ENCODE measurements at places on chromosomes 7 and 10.

GRCh38 chr7:94823947-94824346, 83.4 kb upstream of the PPP1R9A start:
- no peak for DNase-seq

- no peak for DNase-seq
Measured at GRCh38 chr10:117014835-117015234, 9.8 kb upstream of the SHTN1 start.

GRCh38 chr7:97130417-97131139, 13.1 kb downstream of the SDHAF3 start:
- DNase-seq: no peak

DNA sequence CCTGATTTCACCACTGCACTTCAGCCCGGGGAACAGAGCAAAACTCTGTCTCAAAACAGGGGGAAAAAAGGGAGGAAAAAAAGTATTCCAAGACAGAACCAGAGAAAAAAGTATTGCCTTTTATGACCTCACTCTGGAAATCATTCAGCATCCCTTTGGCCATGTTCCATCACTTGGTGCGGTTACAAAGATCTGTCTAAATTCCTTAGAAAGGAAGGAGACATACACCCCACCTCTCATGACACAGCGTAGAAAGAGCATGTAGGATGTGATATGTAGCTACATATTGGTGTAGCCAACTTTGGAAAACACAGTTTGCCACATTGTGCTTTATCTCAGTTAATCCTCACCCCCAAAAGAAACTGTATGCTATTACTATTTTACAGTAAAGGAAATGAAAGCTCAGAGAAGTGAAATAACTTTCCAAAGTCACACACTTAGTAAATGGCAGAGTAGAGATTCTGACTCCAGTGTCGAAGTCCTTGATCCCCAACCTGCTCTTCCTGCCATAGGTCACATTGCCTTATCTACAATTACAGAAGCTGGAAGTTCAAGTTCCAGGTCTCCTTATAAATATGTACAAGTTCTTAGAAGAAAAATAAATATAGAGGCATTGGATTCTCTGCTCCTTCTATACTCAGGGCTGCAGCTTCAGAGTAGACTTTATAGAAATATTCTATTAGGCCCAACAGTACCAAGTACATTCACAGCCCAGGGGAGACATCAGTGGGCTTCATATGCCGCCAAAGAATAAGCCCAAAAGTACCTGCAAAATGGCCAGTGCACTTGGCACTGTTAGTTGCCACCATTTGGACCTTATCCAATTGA, 91.6 kb upstream of the KMT2E start:
- DNase-seq: no peak

GRCh38 chr7:102836191-102836919, 76.4 kb upstream of the LRRC17 start:
- DNase-seq: no peak

All from activated CD8-positive, alpha-beta memory T cell treated with anti-CD3 and anti-CD28 coated beads for 1 hour (primary cell).